ENCODE measurements at places on chromosomes 4 and X.

- no peak for DNase-seq
These were observed 297.6 kb downstream of the PACRGL start for GRCh38 chr4:20997886-20998285.

- DNase-seq = no peak
These were observed 43.5 kb downstream of the CLOCK start for GRCh38 chr4:55503169-55503568.

DNA sequence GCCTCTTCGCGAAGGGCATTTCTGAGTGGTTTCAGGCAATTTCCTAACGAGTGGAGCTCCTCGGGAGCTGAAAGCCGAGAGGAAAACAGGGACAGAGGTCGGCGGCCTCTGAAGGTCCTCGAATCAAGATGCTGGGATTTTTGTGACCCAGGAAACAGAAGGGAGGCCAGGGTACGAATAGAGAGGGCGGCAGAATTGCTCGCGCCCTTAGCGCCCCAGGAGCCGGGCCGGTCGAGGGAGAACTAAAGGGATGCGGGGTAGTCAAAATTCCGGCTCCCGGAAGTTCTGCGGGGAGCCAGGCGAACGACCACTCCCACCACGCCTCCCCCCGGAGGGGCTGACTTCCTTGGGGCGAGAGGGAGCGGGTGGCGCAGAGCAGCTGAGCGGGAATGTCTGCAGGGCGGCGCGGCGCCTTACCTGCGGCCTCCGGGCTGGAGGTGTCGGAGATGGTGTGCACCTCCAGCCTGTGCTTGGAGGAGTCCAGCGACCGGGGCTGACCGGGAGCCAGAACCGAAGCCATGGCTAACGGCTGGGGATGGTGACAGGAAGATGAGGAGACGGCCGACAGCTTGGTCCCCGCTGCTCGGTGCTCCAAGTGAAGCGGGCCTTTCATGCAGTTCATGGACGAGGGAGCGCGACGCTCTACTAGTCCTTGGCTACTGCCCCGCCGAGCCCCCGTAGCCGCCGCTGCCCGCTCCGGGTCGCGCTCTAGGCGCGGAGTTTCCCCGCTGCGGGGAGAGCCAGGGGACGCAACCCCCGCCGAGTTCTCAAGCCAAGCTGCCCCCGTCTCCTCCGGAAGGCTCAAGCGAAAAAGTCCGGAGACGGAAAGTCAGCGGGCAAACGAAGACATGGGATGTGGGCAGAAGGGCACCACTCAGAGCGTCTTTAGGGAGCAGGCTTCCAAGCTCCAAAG is 782 bp downstream of the PITX2 start:
- no peak for DNase-seq

- DNase-seq = no peak
These were observed 123.3 kb downstream of the MBNL3 start for GRCh38 chrX:132365490-132365889.

DNA sequence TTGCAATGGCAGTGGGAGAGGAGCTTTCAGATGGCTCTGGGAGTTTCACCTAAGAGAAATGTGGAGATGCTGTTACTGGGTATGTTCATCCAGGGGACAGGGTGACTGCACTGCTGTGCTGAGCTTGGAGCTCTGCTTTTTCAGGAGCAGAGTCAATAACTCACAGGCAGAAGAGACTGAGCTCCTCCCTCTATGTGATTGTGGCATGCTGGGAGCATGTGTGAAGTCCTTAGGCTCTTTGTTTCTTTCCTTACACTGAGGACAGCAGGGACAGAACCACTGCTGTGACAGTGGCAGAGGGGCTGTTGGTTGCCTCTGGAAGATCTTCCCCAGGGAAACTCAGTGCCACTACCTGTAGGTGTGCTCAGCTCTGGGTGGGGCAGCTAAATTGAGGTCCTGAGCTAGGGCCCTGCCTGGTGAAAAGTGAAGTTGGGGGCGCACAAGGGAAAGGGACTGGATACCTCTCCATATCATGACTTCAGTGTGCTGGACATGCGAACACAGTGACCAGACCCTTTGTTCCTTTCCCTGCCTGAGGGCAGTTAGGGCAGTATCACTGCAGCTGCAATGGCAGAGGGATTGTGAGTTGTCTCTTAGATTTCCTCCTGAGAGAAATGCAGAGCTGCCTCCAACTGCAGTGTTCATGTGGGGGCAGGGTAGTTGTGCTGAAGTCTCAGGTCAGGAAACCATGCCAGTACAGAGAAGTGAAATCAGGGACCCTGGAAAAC is 156.7 kb downstream of the TENT5D start:
- DNase-seq = no peak

DNA sequence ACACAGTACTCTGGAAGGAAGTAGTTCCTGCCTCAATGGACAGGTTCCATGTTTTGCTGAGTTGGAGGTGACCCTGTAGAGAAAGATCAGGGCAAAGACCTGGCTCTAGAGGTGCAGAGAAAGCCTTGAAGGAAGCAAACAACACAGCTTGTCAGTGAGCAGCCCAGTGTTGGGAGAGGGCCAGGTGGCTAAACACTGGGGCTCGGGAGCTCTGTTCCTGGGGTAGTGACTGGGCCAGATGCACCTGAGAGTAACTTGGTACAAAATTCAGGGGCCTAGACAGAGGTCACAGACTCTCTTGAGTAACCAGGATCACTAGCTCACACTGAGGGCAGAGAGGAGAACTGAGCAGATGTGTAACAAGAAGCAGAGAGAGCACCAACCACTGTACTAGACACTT is 138.4 kb upstream of the NALF2 start:
- no peak for DNase-seq

DNA sequence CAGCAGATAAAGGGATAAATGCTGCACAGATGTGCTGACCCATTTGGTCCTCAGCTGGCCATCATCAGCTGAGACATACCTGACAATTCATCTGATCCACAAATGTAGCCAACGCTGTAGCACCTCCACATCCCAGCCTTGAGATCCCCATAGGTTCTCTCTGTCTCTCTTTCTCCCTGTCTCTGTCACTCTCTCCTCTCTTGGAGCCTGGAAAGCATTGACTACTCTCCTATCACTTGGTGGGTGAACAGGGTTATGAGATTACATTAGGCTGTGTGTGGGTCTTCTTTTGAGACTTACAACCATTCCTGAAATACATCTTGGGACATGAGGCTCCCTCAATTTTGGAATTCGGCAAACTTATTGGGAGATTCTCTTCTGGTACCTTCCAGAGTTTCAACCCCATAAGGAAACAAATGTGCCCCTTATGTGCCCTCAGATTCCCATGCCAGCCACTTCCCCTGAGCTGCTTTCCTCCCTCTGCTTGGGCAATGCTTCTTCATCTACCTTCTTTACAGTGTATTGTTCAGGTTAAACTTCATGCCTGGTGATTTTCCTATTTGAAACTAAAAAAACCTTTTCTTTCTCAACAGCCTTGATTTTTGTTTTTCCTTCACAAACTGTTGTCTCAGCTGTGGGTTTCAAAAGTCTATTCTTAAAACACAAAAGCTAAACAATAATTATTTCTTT is 29.1 kb upstream of the FGF2 start:
- DNase-seq = no peak

DNA sequence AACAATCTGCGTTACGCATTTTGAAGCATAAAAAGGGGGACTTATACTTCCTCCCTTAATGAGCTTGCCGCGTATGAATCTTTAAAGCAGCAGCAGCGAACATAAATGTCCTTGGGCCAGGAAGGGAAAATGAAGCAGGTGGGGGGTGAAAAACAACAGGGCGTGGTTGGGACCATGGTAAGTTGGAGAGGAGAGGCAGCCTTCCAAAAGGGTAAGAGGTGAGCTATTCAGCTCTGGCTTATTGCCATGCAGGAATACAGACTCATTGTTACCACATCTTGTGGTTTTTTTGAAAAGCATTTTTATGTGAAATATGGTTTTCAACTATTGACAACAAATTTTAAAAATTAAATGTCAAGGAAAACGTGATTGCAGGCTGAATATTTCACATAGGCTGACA is 710.7 kb upstream of the FAM241A start:
- no peak for DNase-seq

DNA sequence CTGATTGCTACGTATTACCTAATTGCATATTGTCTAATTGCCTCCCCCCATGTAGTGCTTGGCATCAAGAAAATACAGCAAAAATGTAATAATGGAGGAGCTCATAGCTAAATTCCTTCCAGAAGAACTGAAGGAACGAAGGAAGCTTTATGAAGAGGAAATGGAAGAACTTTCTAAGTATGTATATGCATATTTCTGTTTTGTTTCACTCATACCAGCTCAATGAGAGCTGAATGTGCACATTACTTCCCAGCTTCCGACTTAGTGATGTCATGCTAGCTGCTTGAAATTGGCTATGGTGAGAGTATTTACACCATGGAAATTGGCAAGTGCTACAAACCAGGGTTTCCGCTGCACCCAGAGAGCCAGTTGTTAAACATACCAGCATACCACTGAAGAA is 34.7 kb downstream of the LONRF3 start:
- no peak for DNase-seq

GRCh38 chrX:153609917-153610835 is 11.2 kb upstream of the CCNQ start:
- peak; percentile 71 for DNase-seq

- DNase-seq = no peak
These were observed 18.8 kb upstream of the RPS6KA3 start for GRCh38 chrX:20285511-20285910.

GRCh38 chrX:131841496-131842437 is 181.3 kb upstream of the STK26 start:
- DNase-seq = peak; percentile 22

DNA sequence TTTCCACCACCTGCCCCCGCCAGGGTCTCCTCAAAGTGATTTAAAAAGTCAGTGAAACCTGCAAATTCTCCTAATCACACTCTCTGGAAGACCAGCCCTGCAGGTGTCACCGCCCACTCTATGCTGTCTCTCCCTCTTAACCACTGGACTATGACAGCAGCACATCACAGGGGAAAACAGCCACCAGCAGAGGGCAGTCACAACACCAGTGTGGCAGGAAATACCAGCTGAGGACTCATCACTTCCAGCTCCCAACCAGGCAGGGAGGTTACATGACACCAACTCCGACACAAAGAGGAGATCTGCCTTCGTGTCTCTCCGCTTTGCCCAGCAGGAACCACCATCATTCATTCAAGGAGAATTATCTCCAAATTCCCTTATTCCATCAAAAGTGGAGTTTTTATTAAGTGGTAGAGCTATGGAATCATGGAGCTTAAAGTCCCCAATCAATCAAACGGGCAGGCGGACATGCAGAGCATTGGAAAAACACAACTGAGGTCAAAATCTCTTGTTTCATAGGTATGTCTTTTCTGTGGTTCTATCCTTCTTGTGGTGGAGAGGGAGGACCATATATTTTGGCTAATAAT is 91.3 kb downstream of the NSUN7 start:
- peak; percentile 56 for DNase-seq

GRCh38 chr4:54843946-54844345 is 186.2 kb downstream of the KIT start:
- DNase-seq = no peak

GRCh38 chr4:122636697-122637096 is 15.8 kb upstream of the IL21 start:
- DNase-seq = peak; percentile 41

GRCh38 chr4:159013692-159014091 is 89.2 kb upstream of the RAPGEF2 start:
- no peak for DNase-seq

DNA sequence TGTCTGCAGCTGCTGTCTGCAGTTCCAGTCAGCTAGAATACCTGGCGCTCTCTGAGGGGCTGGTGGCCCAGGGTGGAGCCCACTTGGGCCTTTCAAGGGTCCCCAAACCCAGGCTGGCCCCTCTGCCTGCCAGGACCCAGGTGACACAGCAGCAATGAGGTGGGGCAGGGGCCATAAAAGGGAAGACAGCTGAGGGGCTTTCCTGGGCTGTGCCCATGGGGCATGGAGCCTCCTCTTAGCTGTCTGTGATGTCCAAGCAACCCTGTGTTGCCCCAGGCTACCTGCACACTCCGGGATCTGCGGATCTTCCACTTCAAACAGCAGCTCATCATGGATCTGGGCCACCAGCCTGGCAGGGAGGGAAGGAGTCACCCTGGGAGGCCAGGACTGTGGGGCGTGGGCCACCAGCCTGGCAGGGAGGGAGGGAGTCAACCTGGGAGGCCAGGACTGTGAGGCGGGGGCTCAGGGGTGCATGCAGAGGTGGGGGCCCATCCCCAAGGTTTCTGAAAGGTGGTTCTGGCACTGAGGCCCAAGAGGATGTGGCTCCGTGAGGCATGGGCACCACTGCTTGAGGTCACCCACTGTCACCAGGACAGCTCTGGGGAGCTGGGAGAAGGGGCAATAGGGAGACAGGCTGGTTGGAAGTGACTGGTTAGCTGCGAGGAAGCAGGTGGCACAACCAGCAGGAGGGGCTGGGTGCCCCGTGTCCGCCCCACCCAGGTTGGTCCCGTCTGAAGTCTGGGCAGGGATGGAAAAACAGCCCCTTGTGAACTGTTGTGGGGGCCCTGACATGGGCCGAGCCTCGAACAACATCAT is 16.3 kb downstream of the NAT8L start:
- no peak for DNase-seq

DNA sequence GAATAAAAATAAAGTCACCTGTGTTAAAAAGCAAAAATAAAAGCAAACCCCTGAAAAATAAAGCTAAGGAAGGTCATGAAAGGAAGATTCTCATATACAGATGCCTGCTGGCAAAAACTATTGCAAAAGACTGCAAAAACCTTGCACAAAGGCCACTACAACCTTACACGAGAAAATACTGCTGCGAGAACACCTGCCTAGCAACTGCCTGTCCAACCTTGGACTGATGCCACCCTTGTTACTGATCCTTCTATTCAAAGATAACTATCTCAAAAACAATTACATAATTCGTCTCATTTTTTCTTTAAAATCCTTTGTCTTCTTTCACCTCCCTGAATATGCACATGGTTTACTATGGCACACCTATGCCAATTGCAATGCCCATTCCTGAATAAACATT is 49.6 kb downstream of the SLC2A9 start:
- DNase-seq = no peak

DNA sequence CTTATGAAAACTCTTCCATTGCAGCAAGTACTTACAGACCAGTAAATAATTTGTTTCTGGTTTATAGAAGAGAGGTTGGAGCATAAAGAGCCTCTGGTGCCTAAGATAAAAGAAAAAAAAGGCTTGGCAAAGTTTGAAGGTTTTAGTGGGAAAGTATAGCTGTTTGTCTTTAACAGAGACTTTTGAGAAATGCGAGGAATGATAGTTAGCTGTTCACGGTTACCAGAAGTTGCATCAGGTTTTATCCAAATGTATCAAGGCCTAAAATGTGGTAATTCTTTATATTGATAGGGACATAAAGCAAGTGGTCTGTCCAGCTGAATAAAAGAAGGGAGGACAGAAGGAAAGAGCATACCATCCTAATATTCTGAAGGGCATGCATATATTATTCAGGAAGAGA is 29.3 kb downstream of the RAP1GDS1 start:
- DNase-seq = no peak

DNA sequence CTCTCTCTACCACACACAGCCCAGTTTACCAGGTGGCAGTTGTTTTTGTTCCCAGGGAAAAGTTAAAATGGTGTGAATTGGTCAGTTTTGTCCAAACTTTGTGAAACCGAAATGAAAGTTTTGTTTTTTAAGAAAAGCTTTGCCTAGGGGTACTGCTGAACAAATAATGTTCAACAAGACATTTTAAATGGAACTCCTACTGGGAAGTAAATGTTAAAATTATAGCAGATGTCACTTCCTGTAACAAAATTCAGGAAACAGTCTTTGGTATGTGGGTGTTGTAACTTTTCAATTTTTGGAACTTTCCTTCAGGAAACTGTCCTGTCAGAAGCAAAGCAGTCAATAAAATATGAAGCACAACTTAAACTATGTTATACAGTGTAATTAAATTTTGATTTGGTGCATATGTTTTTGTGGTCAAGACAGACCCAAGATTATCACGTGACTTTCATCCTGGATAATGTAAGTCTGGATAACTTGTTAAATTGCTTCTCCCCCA is 79.5 kb downstream of the AFF1 start:
- DNase-seq = no peak

GRCh38 chr4:108352664-108353308 is 184.1 kb upstream of the LEF1 start:
- no peak for DNase-seq

All from GM06990 (cell line).